ENCODE measurements at places on chromosomes 6 and 20.

- no peak for DNase-seq
These were observed 198.2 kb upstream of the CDH4 start for GRCh38 chr20:61053889-61054288.

GRCh38 chr6:139712830-139713229, 338.4 kb upstream of the CITED2 start:
- DNase-seq: no peak

DNA sequence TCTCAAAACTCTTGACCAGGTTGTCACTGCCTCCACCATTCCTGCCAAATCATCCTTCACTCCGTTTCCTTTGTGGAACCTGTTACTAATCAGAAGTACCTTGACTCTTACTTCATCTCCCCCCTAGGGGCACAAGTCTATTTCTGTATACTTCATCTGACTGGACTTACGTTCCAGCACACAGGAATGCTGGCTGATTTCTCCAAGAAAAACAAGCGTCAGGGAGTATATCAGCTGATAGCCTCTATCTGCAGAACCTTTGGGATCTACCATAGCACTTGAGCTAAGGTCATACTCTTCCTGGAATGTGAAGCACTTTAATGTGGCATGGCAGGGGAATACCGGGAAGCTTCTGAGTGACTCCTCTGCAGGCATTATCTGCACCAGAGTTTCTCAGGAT, 178.1 kb upstream of the MOCS1 start:
- no peak for DNase-seq

DNA sequence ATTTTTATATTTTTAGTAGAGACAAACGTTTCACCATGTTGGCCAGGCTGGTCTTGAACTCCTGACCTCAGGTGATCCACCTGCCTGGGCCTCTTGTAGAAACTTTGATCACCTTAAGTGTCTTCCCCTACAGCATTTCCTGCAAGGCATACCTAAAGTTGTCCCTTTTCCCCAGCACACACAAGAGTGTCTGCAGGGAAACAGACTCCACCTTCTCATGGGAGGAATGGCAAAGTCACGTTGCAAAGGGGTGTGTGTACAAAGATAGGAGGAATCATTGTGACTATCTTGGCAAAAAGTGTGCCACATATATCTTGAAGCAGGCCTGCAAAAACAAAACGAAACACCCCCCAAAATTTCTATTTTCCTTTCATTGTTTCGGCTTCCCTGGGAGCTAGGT, 160.8 kb upstream of the RNF24 start:
- no peak for DNase-seq

GRCh38 chr20:47343007-47343472, 13.5 kb downstream of the ZMYND8 start:
- DNase-seq: no peak

GRCh38 chr20:34412453-34412852, 49.4 kb downstream of the ITCH start:
- DNase-seq: no peak

GRCh38 chr6:35140639-35141006, 516 bp downstream of the TCP11 start:
- DNase-seq: no peak

- no peak for DNase-seq
These were observed 91.3 kb downstream of the VEGFA start for GRCh38 chr6:43861212-43861894.

- DNase-seq: no peak
These were observed 273.0 kb downstream of the PKHD1 start for GRCh38 chr6:51814418-51814817.

- DNase-seq: no peak
These were observed 13.5 kb upstream of the DACT2 start for GRCh38 chr6:168333039-168333438.

DNA sequence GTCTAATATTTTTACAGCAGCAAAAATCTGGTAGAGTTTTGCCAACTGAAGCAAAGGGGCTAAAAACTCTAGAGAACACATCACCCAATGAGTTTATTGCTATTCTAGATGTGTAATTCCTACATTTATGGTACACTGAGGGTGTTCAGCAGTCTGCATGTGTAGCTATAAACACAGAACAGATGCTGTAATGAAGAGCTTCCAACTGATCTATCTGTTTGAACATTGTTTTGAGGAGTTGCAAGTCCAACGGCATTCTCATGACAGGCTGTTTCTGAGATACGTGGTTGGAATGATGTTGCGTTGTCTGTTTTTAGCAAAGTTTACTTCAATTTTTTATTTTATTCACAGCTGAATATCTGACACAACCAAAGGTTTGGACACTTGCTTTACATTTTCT, 141.2 kb upstream of the RAB32 start:
- no peak for DNase-seq

DNA sequence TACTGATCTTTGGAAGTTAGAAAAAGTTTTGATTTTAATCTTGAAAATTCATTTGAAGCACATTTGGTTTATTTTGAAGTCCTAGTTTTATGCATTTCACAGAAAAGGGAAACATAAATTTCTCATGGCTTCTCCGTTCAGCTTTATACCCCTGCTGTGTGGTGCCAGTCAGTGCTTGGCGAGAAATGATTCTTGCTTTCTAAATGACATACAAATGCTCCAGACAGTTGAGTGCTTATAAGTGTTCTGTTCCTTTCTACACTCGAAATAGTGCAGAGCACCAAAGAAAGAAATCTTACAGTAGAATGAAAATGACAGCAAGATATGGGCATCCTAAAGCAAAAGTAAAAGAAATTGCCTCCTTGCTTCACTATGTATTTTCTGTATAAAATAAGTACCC, 9.0 kb upstream of the ZNF292 start:
- no peak for DNase-seq

GRCh38 chr6:168941036-168941435, 312.6 kb downstream of the THBS2 start:
- DNase-seq: no peak

GRCh38 chr20:50385733-50386640, 124.2 kb upstream of the PTPN1 start:
- DNase-seq: no peak

DNA sequence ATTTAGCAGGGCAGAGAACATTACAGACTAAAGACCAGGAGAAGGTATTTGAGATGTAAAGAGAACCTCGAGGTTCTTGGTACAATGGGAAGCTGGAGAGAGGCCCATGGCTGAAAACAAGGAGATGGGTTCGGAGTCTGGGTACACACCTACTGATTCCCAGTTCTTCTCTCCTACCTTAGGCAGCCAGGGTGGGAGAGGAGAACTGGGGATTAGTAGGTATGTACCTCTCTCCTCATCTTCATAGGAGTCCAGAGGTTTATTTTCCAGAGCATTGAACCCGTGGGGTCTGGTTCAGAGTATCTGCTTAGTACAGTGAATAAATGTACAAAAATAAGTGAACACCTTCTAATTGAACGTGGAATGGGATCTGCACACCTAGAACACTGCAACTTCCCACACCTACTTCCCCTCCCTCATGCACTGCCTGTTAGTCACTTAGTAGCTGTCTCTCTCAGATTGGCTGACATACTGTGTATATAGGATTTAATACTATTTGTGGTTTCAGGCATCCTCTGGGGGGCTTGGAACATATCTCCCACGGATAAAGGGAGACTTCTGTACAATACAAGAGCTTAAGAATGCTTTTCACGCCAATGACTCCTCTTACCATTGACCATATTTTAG, 23.5 kb upstream of the NUP153 start:
- DNase-seq: no peak

GRCh38 chr20:12012241-12013222, 94.8 kb downstream of the BTBD3 start:
- no peak for DNase-seq

DNA sequence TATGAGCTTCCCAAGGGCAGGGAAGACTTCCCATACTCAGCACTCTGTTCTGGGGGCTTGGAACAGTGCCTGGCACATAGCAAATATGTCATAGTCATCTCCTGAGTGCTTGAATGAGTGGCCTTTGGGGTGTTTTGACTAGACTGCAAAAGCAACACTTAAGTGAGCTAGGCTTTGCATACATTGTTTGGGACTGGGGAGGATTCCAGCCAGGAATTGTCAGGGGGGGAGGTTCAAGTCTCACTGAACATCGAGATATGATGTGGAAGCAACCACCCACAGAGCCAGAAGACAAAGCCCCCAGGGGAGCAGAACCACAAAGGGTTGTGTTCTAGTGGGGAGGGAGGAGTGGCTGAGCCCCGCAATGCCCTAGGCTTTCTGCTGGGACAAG, 98.4 kb downstream of the SYCP2 start:
- DNase-seq: no peak

Data from stimulated activated CD4-positive, alpha-beta T cell treated with anti-CD3 and anti-CD28 coated beads, TNF-alpha, amount 100 ng/mL, for 1 hour (primary cell).